ENCODE measurements at places on chromosomes 3 and 15.

GRCh38 chr3:36403661-36404060 lies 23.4 kb downstream of the STAC start:
- no peak for DNase-seq

DNA sequence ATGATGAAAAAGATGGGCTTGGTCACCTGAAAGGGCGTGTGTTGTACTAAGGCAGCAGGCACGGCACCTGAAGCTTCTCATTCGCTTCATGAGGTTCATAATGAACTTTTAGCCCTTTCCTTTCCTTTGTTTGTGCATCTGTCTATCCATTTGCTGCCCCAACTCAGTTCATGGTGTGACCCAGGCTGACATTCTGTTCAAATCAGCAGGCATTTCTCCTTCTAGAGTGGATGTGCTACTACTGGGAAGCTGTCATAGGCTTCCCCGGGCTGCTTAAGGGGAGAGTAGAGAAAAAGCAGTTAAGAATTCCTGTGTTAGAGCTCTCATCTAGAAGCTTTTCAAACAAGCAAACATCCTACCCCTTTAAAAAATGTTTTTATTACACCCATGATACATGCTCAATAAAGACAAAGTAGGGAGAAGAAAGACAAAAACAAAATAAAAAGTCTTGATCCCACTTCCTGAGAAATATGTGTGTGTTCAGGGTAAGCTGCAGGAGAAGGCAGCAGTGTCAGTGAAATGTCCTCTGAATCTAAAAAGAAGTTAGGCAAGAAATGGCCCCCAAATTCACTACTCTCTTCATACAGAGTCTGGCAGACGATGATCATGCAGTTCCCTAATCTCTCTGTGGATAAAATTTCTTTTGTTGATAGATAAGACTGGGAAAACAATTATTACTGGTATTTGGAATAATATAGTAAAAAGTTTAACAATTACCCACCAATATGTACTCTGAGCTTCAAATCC lies 136.9 kb upstream of the PFN2 start:
- peak; percentile 42 for DNase-seq

- peak; percentile 76 for DNase-seq
These were observed 29.2 kb upstream of the ANXA2 start for GRCh38 chr15:60426870-60427508.

GRCh38 chr3:55860049-55860721 lies 373.1 kb upstream of the WNT5A start:
- DNase-seq = no peak

DNA sequence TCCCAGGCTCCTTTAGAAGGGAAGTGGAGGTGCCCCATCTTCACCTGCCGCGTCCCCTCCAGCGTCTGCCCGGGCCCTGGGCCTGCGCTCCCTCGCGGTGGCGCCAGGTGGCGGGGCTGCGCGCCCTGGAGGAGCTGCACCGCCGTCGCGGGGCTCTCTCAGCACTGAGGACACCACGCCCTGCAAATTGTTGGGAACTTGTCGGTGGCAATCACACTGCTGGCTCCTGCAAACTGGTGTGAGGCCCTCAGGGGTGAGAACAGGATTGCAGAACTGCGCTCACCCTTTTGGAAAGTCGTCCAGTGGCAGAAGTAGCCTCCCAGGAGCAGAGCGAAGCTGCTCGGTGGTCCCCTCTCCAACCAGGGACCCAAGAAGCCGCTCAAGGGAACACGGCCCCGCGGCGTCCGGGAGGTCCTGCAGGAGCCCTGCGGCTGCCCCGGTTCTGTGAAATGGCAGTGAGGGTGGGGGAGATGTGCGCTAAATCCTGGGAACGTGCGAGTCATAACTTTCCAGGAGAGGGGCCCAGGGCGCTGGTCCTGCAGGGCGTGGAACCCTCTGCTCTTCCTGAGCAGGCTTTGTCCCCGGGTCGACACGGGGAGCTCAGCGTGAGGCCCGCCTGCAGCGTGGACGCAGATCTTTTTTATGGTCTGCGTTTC lies 995 bp upstream of the LRRK1 start:
- peak; percentile 76 for DNase-seq

- no peak for DNase-seq
These were observed 40.2 kb upstream of the FOXB1 start for GRCh38 chr15:59963925-59964324.

DNA sequence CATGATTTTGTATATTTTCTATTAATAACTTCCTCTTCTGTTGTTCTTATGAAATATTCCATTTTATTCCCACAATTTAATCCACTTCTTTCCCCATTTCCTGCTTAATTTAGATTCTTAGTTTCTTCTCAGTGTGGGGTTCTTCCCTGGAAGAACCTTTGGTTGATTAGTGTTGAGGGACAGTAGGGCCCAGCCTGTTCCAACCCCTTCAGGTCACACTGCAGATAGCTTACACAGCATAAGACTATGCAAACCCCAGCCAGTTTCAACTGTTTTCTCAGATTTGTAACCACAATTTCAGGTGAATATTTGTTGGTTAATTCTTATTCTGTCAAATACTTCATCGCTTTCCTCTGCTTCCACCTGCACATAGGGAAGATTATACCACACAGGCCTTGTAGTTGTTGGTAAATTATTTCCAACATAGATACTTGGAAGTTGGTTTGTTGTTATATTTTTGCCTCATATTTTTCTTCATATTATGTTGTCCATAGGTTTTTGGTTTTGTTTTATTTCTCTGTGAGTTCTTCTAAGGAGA lies 34.7 kb downstream of the AADACL2 start:
- no peak for DNase-seq

- no peak for DNase-seq
These were observed 65.0 kb downstream of the PDZRN3 start for GRCh38 chr3:73559749-73560148.

DNA sequence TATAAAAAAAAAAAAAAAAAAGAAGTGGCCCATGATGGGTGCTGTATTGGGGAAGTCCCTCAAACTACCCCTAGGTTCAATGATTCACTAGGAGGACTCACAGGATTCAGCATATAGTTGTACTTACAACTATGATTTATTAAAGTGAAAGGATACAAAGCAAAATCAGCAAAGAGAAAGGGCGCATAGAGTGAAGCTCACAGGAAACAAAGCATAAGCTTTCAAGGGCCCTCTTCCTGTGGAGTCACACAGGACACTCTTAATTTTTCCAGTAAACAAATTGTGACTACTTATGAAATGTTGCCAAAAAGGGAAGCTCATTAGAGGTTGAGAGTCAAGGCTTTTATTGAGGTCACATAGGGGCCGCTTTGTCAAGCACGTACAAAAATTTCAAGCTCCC lies 153.7 kb upstream of the GAP43 start:
- no peak for DNase-seq

- DNase-seq = no peak
These were observed 1.8 kb downstream of the YEATS2 start for GRCh38 chr3:183699238-183699947.

DNA sequence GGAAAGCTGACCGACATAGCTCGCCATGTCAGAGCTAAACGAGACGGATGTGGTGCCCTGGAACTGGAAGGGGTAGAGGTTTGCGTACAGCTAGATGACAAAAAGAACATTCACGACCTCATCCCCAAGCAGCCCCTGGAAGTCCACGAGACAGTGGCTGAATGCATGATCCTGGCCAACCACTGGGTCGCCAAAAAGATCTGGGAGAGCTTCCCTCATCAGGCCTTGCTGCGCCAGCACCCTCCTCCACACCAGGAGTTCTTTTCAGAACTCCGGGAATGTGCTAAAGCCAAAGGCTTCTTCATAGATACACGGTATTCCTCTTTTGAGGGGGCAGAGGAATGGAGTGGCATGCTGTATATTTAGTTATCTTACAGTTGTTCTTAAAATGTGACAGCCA lies 30.4 kb downstream of the TIPIN start:
- no peak for DNase-seq

DNA sequence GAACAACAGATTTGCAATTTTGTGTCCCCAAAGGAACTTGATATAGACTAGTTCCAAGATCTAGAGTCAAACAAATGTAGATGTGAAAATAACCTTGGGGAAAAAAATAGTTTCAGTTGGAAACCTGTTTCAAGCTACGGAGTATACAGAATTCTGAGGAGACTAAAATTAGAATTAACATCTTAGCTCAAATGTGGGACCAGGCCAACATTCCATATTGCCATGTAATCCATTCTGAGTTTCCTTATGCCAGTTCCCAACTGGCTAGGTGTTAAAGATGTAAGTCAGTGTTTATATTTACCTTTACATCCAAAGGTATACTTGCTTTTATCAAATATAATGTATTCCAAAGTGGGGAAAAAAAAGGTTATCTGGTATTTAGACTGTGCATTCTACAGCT lies 76.3 kb downstream of the UBE3A start:
- no peak for DNase-seq

DNA sequence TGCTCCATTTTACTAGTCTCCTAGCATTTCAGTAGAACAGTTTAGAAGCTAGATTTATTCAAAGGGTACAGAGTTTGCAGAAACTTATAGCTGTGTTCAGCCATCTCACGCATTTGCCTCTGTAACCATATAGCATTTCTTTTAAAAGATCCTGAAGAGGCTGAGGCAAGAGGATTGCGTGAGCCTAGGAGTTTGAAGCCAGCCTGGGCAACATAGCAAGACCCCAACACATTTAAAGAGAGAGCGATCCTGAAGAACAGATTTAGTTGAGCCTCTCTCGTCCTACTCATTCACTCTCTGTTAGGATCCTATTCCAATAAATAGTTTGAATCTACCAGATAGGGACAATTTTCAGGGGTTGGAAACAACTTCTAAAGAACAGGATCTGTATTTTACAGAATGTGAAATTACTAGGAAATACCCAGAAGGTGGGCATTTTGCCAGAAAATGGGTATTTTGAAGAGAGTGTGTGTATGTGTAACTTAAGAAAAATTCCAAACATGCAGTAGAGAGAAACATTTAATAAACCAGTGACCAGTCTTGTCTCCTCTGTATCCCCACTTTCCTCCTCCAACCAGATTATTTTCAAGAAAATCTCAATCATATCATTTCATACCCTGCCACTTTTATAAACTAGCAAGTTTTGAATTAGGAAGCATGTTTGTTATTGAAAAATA lies 4.5 kb downstream of the EIF3J start:
- peak; percentile 89 for DNase-seq

DNA sequence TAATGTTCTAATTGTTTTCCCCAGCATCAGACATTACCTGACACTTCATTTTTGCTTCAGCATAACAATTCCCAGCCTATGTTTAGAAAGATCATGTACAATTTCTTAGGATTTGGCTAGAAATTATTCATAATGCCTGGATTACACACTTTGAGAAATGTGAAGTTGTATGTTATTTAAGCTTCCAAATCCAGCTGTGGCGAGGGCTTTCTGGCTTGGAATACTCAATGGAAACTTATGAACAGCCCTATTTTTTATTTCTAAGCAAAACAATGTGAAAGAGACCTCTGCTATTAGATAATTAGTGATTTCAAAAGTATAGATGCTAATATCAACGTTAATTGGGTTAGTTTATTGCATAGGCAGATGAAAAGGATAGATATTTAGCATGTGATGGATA lies 341.6 kb downstream of the ZNF385D start:
- DNase-seq = no peak

DNA sequence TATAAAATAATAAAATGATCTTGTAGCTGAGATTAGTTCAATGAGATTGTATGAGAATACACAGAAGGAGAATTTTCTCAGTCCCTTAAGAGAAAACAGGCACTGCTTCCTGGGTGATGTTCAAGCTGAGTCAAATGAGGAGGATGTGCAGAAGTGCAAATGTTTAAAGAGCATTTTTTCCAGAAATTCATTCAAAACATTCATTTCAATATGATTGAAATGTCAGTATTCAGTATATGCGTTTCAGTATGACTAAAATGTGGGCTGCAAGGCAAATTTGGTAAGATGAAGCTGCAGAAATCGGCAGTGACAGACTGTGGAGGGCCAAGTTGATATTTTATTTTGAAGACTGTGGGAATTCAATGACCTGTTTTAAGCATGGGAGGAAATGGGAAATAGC lies 19.3 kb upstream of the PYDC2 start:
- DNase-seq = no peak

- DNase-seq = no peak
These were observed 42.3 kb downstream of the KLHL6 start for GRCh38 chr3:183513046-183513706.

- no peak for DNase-seq
These were observed 1.8 kb upstream of the ARNT2 start for GRCh38 chr15:80402339-80402738.

DNA sequence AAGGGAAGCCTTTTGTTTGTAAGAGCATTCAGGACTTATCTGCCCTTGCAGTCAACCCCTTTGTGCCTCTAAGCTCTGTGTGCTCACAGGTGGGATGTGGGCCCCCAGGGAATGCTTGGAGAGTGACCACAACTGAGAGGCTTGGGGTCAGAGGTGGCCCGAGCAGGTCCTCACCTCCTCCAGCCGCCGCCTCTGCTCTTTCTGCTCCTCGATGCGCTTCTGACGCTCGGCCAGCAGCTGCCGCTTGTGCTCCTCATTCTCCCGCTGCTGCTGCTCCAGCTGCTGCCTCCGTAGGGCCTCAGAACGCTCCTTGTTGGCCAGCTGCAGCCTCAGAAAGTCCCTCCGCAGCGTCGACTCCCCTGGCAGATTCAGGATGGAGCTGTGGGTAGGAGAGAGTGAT lies 130.8 kb upstream of the SLC2A2 start:
- DNase-seq = no peak

DNA sequence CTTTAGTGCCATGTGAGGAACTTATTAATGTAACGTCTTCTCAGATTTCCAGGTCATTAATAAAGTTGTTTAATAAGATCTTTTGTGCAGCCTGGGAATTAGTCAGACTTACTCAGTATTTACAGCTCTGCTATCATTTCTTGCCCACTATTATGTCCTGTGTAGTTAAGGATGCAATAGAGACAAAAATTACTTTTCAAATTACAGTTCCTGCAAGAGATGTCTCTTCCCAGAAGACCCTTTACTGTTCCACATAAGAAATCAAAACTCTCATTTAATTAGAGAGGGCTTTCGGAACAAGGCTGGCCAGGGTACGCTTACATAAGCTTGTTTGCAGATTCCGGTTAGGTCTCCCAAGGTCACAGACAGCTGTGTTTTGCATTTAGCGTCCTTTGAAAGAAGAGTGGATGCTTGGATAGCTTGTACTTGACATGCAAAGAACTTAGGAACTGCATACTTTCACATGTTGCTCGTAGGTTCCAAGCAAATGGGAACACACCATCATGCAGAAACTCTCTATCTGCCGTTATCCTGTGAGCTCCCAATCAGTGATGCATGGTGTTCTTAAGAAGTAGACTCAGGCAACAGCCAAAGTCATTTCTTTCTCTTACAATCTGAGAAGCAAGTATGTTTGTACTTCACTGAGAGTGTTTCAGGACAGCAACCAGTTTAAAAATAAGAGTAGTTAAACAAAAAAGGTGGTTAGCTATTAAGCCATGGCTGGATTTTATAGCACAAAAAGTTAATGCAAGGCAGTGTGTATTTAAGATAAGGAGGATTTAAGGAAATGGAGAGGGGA lies 37.4 kb downstream of the FILIP1L start:
- no peak for DNase-seq

- no peak for DNase-seq
These were observed 2.3 kb downstream of the PPP2R3A start for GRCh38 chr3:135967867-135968266.

DNA sequence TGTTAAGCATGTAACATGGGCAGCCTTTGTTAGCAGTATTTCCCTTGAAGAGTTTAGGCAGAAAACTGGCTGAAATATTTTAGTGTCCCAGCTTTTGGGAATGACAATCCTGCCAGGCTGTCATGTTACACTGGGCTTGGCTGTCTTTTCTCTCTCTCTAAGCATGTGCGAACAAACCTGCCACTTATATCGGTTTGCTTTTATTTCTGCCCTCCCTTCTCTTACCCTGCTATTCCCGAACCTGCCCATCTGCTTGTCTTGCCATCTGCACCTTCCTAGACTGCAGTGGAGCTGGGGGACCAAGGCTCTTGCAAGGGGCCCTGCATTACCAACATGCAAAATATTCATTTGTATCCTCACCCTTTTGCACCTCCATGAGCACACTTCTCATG lies 339.6 kb downstream of the EPHB1 start:
- DNase-seq = no peak

Data from fibroblast of skin of back (primary cell).